ENCODE measurements at places on chromosomes 7 and 10.
A peak's percentile ranks its signal among the peaks of the same experiment; 100 is the strongest.

GRCh38 chr7:13603016-13603415 lies 386.4 kb downstream of the ETV1 start:
- DNase-seq, result no peak

DNA sequence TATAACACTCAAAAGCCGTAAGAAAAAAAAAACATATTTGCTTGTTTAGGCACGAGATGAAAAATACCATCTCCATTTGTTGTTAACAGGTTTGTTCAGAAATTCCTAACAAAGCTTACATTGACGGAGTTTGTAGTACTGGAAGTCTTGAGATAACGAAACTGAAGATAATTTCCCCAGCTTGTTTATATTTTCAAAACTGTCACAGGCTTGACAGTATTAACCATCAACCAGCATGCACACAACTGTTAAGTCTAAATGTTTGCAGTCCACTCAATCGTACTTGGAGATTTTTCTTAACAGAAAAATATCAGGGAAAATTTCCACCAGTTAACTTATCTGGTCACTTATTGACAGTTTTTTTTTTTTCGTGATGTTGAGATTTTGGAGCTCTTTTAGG lies 68.5 kb downstream of the ITGA8 start:
- no peak for DNase-seq

- no peak for DNase-seq
These were observed 5.9 kb downstream of the LRRC4 start for GRCh38 chr7:128025380-128025779.

GRCh38 chr7:4882169-4883032 lies 1.1 kb downstream of the RADIL start:
- DNase-seq, result peak; percentile 57

DNA sequence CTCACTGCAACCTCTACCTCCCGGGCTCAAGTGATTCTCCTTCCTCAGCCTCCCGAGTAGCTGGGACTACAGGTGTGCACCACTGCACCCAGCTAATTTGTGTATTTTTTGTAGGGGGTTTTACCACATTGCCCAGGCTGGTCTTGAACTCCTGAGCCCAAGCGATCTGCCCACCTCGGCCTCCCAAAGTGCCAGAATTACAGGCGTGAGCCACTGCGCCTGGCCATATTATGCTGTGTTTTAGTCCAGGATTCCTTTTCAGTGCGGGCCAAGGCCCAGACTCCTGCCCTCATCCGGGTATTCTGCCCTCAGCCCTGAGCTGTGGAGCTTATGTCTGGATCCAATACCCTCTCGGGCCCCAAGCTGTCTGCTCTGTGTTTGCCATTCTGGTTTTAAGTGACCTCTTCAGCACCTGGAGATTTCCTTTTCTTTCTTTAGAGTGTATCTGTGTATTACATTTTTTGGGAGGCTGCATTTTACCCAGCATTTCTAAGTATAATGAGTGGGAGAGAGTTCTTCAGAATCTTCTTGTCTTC lies 114.9 kb downstream of the BUB3 start:
- no peak for DNase-seq

GRCh38 chr10:109203646-109204353 lies 719.5 kb downstream of the XPNPEP1 start:
- DNase-seq, result no peak

- no peak for DNase-seq
These were observed 132.6 kb downstream of the CHRM2 start for GRCh38 chr7:137001041-137001440.

DNA sequence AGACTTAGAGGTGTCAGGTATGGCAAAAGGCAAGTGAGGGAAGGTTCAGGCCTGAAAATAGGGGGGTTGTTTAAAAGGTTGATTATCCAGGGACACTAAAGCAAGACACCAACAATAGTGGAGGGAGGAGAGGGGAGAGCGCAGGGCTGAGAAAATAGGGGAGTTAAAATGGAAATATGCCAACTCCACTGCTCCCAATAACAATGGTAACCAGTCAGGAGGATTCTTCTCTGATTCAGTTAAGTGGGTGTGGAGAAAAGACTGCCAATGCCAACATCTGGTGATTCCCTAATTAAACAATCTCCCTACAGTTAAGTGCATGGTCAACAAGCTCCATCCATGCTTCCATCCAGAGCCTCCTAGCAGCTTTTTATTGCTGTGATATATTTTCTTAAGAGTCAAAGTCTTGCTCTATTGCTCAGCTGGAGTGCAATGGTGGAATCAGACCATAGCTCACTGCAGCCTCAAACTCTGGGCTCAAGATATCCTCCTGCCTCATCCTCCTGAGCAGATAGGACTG lies 183.3 kb downstream of the JAZF1 start:
- no peak for DNase-seq

DNA sequence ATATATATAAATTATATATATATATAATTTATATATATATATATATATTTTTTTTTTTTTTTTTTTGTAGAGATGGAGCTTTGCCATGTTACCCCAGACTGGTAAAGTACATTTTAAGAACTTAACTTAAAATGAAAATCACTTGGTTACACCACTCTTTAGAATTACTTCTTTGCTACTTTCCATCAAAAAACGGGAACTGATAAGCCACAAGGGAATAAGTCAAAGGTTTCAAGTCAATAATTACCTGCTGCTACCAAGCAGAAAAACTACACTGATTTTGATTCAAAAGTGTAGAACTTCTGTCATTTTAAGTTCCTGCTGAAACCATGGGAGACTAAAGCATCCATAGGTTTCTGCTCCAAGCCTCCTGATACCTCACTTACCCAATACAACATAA lies 12.2 kb downstream of the PPA1 start:
- DNase-seq, result no peak

DNA sequence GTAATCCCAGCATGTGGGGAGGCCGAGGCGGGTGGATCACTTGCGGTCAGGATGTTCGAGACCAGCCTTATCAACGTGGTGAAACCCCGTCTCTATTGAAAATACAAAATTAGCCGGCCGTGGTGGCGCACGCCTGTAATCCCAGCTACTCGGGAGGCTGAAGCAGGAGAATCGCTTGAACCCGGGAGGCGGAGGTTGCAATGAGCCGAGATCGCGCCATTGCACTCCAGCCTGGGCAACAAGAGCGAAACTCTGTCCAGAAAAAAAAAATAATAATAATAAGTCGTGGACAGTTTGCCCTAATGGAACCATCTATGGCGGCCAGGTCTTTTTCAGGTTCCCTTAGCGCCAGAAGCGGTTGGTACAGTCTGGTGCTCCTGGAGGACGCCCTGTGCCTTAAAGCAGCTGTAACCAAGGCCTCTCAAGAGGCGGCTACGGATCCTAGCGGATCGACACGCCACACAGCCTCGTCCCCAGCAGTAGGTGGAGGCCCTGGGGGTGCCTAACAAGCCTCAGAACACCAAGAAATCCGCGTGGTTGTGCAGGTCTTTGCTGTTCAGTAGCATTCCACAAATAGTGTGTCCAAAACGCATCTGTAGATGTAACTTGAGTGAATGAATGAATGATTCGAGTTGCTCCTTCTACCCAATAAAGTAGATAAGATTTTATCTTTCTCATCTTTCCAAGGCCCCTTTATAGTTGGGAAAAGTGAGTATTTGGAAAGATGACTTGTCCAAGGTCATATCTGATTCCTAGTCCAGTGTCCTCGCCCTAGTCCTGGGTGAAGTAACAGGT lies 982 bp downstream of the PGAM1 start:
- no peak for DNase-seq

- peak; percentile 44 for DNase-seq
These were observed 171.8 kb downstream of the PRKAG2 start for GRCh38 chr7:151704960-151705635.

DNA sequence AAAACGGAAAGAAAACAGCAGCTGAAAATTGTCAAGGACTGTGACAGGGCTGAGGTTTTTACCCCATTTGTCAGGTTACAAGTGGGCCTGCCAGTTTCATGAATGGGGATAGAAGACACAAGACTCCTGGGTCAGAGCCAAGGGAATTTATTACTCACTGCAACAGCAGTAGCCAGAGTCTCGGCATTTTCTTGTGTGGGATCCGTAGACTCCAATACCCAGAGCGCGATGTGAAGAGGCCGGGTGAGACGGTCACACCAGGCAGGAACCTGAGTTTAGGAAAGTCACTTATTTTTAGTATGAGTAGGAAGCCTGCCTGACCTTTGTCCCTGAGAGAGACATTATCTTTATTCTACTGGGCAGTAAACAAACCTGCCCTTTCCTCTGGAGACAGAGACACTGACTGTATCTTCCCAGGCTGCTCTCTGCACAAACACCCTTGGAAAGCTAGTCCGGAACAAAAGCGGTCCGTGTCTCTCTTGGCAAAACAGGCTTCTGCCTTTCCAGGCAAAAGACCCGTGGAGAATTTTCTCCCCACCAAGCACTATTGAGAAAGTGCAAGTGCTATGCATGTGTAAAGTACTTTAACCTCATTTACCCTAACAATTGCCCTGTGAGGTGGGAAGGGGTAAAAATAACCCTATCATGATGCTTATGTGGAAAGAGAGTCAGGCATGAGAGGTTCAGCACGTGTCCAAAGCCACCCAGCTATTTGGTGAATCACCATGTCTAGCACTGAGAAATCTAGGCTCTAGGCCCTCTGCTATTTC lies 58.4 kb downstream of the JCAD start:
- DNase-seq, result no peak

- no peak for DNase-seq
These were observed 410.4 kb upstream of the AUTS2 start for GRCh38 chr7:69187824-69188333.

GRCh38 chr7:108380517-108380916 lies 75.7 kb downstream of the NRCAM start:
- no peak for DNase-seq

DNA sequence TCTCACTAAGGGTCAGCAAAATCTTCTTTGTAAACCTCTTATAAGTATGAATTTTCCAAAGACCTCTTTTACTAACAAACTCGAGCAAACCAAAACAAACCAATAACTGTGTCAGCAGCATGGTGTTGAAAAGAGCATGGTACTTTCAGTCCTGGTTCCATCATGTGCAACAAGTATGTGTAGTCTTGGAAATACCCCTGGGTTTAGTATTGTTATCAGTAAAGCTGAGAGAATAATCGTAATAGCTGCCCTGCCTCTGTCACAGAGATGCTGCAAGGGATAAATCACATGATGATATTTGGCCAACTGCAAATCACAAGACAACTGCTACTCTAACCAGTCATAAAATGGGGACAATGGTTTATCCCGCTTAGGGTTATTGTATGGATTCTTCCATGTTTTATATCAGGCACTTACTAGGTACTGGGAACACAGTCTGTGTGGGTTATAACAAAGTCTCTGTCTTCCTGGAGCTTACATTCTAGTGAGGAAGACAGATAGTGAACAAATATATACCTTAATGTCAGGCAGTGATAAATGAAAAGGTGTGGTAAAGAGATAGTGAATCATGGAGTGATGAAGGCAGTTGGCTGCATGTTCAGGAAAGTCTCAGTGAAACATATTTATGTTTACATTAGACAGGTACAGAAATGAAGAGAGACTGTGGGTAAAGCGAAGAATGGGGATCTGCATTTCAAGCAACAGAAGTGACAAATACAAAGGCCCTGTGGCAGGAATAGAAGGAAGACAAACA lies 60.5 kb upstream of the C10orf90 start:
- DNase-seq, result no peak

DNA sequence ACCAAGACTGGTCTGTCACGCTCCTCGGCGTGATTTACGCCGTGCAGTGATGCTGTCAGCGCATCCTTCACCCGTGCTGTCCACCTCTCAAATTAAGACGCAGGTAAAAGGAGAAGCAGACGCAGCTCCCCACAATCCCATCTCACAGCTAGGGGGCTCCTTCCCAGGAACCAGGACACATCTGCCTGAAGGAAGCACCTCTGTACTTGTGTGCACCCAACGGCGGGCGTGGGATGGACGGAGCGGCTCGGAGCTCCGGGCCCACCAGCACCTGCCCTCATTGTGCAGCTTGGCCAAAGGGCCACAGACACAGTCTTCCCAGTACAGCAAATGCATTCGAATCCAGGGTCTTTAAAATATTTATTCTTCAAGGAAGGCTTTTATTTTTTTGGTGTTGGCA lies 55.3 kb downstream of the STK32C start:
- no peak for DNase-seq

- no peak for DNase-seq
These were observed 34.6 kb downstream of the MPLKIP start for GRCh38 chr7:40099837-40100236.

DNA sequence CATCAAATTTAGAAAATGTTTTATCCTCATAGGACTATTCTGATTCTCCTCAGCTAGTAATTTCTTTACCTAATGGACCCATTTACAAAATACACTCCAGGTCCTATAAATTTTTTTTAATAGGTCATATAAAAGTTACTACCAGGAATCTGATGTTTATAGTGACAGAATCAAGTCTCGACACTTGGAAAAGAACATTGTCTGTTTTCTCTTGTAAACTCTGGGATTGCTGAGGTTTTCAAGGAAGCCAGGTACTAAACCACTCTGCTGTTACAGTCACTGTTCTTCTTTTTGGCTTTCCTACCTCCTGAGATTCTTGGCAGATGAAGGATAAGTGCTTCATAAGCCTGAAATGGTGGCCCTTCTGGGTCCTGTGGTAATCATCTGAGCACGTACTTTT lies 493.1 kb downstream of the AUTS2 start:
- DNase-seq, result no peak

DNA sequence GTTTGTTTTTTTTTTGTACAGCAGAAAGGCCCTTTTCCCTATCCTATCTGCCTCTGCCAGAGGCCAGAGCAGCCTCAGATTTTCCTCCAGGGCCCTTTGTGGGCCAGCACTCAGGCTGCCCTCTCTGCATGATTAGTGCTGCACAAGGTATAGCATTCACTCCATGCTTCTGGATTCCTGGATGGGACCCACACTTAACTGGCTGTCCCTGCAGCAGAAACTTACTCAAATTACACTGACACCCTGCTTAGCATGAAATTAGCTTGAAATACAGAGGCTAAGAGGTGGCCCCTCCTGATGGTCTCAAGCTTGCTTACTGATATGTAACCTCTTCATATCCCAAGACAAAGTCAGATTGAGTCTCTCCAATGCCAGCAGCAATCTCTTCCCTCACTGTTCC lies 239.3 kb downstream of the SORCS1 start:
- DNase-seq, result peak; percentile 34

All from HEK293T (cell line).